ENCODE measurements at places on chromosomes 13 and 19.

- DNase-seq: no peak
Measured at GRCh38 chr13:93098972-93099371, 127.6 kb upstream of the GPC6 start.

DNA sequence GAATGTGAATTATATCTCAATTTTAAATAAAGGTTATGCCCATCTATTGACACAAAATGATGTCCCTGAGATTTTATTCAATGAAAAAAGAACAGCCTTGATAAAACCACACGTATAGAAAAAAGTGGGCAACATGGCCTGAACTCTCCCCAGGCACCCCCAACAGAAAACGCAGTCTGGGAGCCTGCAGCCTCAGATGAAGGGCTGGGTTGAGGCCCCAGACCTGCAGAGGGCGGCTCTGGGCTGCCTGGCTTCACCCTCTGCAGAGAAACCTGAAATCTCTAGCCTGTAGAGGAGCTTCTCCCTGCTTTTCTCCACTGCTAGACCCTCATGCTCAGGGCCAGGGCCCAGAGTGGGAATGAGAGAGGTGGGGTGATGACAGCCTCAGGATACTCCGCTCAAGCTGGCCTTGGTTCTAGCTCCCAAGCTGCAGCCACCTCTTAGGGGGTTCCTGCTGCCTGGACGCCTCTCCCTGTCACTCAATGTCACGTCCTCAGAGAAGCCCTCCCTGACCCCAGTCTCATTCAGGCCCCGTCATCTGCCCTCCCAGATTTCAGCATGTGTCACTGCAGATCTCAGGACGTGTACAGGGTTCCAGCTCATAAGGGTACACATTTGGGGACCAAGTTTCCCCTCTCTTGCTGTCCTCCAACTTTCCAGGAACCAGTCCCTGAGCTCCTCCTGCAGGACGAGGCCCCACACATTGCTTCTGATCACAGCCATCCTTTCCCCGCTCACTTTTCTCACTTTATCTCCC, 1.8 kb downstream of the MBD3 start:
- no peak for DNase-seq

DNA sequence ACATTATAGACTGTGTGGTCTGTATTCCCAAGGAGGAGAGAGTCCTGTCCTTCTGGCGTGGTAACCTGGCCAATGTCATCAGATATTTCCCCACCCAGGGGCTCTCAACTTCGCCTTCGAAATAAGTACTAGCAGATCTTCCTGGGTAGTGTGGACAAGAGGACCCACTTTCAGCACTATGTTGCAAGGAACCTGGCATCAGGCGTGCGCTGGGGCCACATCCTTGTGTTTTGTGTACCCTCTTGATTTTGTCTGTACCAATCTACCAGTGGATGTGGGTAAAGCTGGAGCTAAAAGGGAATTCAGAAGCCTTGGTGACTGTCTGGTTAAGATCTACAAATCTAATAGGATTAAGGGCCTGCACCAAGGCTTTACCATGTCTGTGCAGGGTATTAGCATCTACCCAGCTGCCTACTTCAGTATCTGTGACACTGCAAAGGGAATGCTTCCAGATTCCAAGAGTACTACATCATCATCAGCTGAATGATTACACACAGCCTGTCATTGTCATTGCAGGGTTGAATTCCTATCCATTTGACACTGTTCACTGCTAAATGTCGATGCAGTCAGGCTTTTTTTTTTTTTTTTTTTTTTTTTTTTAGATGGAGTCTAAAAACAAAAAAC, 148.0 kb downstream of the PRR20E start:
- DNase-seq: no peak

GRCh38 chr13:63699948-63700347, 2284.3 kb upstream of the PCDH20 start:
- no peak for DNase-seq

DNA sequence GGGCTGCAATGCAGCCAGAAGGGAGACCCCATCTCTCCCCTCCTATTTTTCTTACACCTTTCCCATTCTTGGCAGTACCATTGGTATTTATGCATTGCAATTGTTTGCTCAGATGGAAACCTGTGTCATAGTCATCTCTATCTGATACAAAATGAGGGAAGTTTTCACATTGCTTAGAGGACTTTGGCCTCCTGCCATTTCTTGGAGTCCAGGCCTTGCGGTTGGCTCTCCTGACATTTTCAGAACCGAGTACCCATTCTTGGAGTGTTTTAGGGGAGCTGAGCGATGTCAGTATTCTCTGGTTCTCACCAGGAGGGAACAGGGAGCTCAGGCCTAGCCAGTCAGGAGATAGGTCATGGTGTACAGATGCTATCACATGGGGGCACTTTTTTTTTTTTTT, 1.5 kb downstream of the SIN3B start:
- no peak for DNase-seq

DNA sequence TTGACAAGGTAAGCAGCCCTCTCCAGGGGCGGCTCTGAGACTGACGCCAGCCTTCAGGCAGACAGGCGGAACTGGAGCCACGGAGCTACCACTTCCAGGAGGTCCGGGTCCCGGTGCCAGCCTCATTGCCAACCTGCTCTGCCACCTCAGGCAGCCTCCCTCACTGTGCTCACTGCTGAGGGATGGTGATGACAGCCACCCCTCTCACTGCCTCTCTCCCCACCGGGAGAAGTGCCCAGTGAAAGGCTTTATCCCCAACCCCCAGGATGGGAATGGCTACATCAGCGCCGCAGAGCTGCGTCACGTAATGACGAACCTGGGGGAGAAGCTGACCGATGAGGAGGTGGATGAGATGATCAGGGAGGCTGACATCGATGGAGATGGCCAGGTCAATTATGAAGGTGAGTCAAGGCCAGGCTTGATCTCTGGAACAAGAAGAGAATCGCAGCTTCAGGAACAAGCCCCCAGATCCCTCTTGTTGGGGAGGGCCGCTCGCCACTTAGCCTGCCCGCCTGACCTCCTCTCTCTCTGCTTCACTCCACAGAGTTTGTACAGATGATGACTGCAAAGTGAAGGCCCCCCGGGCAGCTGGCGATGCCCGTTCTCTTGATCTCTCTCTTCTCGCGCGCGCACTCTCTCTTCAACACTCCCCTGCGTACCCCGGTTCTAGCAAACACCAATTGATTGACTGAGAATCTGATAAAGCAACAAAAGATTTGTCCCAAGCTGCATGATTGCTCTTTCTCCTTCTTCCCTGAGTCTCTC, 7.6 kb downstream of the CALM3 start:
- no peak for DNase-seq

DNA sequence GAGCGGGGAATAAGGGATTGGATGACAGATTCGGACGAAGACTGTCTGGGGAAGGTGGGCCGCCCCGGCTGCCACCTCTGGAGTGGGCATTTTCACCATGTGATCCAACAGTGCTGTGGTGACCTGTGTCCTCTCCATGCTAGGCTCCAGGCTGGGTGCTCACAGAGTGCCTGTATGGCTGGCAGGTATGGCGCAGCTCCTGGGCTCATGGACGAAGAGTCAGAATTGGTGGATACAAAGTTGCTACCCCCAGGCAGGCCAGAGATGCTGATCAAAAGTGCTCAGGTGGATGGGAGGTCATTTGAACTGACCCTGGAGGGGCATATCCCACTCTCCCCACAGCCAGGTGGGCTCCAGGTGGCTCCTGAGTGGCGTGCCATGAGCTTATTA, 111.3 kb upstream of the UQCRFS1 start:
- no peak for DNase-seq

- no peak for DNase-seq
Measured at GRCh38 chr13:78265098-78265497, 338.3 kb downstream of the POU4F1 start.

DNA sequence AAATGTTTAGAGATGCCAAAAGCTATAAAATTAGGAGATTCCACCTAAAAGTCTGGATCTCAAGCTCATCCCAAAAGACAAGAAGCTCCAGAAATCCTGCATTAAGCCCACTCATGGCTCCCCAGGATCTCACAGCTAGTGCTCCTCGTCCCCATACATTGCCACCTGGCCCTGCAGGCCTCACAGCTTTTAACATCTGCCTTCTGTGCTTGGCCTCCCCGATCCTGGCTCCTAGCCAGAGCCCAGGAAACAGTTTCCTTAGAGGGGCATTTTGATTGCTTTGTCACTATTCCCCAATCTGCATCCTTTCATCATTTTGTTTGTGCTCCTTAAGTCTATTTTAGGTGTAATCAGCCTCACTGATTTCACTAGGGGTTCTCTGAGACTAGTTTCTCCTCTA, 14.5 kb upstream of the DCT start:
- no peak for DNase-seq

DNA sequence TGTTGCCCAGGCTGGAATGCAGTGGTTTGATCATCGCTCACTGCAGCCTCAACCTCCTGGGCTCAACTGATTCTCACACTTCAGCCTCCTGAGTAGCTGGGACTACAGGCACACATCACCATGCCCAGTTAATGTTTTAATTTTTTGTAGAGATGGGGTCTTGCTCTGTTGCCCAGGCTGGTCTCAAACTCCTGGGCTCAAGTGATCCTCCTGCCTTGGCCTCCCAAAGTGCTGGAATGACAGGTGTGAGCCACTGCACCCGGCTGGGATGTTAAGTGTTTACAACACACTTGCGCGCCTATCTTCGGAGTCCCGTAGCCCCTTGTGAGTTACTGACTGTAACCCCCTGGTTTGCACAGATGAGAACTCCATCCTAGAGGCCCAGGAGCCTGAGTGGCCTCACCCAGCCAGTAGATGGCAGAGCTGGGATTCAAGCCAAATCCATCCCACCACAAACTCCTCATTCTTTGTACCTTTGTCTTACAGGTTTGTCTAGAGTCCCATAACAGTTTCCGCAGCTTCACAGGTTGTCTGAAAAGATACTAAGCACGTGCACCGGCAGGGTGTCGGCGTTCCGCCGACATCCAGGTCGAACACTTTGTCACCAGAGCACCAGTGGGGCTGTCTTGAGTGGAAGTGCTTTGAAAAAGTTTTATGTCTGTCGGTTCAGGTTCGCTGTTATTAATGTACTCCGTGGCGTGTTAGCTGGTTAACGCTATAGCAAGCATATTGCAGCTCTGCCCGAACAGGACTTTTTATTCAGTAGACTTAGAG, 14.7 kb downstream of the MAG start:
- DNase-seq: no peak

DNA sequence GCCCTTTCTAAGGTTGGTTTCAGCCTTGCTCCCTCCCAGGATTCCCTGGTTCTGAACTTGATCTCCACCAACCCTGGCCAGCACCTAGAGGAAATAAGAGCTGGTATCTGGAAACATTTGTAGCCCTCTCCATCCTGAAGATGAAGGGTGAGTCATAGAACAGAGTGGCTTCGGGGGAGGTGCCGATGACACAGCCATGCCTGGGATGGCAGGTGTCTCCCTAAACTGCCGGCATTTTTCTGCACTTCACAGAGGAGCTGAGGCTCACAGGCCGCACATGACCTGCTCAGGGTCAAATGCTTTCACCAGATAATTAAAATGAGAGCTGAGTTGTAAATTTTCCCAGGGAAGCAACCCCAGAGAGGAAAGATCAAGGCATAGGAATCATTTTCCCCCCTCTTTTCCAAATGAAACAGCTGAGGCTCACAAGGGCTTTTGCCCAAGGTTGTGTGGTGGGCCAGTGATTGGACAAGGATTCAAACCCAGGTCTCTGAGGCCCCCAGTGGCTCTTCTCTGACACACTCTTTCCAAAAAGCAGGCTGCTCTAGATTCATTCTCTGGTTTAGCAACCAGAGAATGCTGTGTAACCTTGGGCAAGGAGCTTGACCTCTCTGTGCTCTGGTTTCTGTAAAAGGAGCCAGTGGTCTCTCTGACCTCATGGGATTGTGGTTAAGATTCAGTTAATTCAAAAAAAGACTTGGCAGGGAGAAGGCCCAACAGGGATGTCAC, 1.2 kb upstream of the SLC25A42 start:
- peak; percentile 12 for DNase-seq

DNA sequence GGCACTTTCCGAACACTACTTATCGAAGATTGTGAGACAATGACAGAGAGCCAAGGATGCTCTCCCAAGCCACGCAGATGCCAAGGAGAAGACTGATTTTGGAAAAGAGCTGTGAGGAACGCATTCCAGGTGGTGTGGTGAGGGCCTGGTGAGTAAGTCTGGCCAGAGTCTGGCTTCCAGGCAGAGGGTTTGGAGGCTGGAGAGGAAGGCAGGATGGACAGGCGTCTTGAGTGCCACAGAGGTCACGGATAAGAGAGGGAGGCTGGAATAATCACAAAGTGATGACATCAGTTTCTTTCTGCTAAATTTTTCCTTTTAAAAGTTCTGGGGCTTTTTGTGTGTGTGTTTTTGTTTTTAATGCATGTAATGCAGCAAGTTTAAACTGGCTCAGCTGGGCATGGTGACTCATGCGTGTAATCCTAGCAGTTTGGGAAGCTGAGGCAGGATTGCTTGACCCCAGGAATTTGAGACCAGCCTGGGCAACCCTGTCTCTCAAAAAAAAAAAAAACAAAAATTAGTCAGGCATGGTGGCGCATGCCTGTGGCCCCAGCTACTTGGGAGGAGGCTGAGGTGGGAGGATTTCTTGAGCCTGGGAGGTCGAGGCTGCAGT, 235.1 kb downstream of the NALCN start:
- no peak for DNase-seq

DNA sequence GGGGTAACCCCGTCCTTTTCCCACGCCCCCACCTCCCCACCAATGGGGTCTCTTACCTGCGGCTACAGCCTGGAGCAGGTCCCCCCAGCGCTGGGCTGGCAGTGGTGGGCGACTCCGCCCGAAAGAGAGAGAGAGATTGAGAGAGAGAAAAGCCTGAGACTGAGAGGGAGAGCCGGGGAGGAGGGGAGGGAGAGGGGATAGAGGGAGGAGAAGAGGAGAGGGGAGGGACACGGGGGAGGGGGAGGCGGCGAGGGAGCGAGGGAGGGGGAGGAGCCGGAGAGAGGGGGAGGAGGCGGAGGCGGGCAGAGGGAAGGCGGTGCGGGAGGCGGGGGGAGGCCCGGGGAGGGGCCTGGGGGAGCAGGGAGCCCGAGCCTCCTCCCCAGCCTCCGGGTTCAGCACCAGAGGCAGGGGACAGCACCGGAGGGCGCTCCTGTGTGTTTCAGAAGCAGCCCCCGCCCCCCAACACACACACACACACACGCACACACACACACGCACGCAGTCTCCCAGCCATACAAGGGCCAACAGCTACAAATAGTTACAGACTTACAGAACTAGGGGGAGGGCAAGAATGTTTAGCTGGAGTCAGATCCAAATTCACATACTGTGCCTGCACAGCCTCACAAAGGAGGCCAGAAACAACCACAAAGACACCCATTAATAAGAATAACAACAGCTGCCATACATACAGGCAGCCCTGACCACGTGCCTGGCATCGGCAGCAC, at the start of gene SLC8A2:
Gene SLC8A2 (minus strand): TSS at position 161 of the 725 bp plus-strand sequence. CDS start 5,490 bp downstream, outside the sequence.
- peak; percentile 30 for DNase-seq

DNA sequence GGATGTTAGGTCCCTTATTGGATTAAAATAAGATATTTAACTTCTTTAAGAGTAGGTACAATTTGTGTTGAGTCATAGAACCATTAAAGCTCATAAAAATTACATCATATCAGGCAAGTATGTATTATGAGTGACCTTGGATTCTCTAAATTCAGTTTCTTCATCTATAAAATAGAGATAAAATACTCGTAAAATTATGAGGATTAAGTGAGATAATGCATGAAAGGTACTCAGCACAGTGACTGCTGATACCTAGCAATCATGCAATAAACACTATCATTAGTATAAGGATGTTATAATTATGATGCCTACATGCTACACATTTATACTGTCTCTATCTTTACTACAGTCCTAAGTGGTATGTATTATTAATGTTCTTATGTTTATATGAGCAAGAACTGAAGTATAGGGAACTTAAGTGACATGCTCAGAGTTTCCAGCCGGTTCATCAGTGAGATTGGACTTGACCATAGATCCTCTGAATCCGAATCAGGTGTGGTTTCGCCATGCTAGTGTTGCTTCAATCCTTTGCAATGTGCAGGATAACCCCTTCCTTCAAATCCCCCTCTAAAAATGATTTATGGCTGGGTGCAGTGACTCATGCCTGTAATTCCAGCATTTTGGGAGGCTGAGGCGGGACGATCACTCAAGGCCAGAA, 22.9 kb upstream of the FRY start:
- no peak for DNase-seq

- DNase-seq: no peak
Measured at GRCh38 chr13:97205465-97205864, 16.7 kb upstream of the MBNL2 start.
